ENCODE measurements at places on chromosomes 1 and 21. TPM values are rescaled to one million over a fixed set of nuclear protein-coding genes. Genes with fewer than 3 reads are reported as not detected.

CD247 gene
- 0.20 TPM for total RNA-seq

MROH7 gene
- total RNA-seq = 0.09 TPM

TDRD10 gene
- not detected for total RNA-seq

PLPP3 gene
- 65.8 TPM for total RNA-seq

GRCh38 chr1:41444246-41444645, 40.2 kb downstream of the EDN2 start:
- DNase-seq = no peak

GRCh38 chr1:230836793-230837192, 31.5 kb downstream of the C1orf198 start:
- no peak for DNase-seq

GRCh38 chr1:234205966-234206365, 167.3 kb upstream of the COA6 start:
- no peak for DNase-seq

GRCh38 chr1:67682659-67683197, 2.3 kb upstream of the GADD45A start:
- DNase-seq = peak; percentile 58

- no peak for DNase-seq
Observed at GRCh38 chr1:176903474-176903873, 261.0 kb downstream of the ASTN1 start.

DNA sequence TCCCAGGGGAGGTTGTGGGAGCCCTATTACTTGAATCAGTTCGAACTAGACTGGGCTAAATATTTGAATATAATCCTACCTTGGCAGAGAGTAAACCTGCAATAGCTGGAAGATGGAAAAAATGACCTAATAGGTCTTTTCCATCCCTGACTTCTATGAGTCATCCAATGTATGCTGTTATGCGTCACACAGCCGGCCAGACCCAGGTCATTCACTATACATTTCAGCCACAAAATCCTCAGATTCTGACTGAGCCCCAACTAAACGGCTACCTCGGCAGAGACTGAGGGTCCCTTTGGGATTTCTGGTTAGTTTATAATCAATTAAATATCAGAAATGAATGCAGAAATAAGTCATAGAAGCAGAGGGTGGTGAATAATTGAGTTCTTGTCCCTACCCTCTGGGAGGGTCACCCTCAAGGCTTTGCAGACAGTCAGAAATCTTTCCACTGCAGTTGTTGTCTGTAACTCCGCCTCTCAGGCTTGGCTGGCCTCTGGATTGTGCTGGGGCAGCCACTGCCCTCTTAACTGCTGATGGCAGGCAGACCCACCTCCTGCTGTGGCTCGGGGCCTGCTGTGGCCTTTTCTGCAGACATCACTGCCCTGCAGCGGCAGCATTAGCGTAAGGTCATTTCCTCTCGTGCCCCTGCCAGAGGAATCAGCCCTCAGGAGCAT, 240.5 kb downstream of the TGFB2 start:
- DNase-seq = no peak

- DNase-seq = peak; percentile 85
Observed at GRCh38 chr1:56477164-56478111, 101.9 kb downstream of the PLPP3 start.

DNA sequence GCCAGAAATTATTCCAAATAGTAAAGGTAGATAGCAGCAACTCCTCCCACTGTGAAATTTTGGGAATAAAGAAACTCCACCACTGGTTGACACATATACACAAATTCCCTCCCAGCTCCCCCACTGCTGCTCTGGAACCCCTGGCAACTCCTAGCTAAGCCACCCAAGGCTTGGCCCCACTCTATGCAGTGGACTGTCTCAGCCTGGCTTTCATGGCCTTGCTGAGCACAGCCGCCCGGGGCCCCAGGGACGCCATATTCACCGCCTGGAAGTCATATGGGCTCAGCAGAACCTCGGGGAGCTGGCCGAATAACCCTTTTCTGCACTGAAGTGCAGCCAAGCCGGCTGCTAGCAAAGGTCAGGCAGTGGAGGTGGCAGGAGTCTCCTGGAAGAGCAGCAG, 15.4 kb upstream of the RBM34 start:
- no peak for DNase-seq
